ENCODE measurements at places on chromosomes 12 and 14.

DNA sequence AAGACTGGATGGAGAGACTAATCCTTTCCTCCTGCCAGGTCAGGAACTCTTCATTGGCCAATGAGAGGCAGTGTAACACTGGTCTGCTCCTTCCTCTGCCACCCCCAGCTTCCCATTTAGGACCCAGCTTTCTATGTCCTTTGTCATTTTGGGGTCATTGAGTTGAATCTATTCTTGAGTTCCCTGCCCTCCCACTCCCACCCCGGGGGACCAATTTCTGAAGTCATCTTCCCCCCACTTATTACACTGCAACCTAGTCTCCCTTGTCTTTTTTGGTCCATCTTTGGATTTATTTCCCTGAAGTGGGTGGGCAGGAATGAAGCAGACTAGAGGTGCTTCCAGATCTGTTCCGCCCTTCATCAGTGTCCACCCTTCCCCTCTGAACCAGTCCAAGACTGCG lies 7.6 kb upstream of the ITGA5 start:
- DNase-seq = no peak

GRCh38 chr14:76056128-76056527 lies 70.6 kb downstream of the IFT43 start:
- DNase-seq = peak; percentile 0

- DNase-seq = peak; percentile 64
Measured at GRCh38 chr14:49497725-49498348, 88.3 kb downstream of the RPS29 start.

DNA sequence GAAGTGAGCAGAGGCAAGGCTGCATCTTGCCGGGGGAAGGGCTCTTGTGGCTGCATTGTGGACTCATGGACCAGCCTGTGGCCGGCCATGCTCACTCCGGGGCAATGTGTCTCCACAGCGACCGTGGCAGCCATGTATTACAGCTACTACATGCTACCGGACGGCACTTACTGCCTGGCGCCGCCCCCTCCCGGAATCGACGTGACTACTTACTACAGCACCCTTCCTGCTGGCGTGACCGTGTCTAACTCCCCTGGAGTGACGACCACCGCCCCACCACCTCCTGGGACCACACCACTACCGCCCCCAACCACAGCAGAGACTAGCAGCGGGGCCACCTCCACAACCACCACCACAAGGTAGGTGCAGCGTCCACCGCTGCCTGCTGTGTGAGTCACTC lies 42.1 kb downstream of the SFSWAP start:
- DNase-seq = no peak

GRCh38 chr12:49404956-49405355 lies 37.7 kb downstream of the SPATS2 start:
- DNase-seq = no peak

DNA sequence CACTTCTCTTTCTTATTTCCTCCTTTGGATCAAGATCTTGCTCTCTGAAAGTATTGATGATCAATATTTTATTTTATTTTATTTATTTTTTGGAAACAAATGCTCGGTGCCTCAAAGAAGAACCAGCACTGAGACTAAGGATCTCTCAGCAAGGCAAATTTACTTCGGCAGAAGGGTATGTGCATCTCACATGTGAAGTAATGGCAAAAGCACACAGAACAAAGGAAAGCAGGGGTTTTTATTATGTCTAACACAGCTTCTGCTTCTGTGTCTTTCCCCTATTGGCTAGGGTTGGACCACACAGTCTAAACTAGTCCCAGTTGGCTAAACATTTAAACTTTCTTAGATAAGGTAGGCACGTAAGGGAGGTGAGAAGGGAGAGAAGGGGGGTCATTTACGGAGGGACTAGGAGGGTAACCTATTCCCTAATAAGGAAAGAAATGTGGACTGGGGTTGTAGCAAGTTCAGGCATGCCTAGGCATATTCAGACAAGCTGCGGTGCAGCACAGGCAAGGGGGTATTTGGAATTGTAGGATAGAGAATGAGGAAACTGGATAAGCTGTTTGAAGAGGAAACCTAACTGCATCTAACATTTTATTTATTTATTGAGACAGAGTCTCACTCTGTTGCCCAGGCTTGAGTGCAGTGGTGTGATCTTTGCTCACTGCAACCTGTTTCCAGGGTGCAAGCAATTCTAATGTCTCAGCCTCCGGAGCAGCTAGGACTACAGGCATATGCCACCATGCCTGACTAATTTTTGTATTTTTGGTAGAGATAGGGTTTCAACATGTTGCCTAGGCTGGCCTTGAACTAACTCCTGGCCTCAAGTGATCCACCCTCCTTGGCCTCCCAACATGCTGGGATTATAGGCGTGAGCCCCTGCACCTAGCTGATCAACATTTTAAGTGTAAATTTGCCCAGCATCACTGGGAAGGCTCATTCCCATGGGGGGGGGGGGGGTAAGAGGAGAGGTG lies 90.0 kb upstream of the EIF5 start:
- peak; percentile 54 for DNase-seq

DNA sequence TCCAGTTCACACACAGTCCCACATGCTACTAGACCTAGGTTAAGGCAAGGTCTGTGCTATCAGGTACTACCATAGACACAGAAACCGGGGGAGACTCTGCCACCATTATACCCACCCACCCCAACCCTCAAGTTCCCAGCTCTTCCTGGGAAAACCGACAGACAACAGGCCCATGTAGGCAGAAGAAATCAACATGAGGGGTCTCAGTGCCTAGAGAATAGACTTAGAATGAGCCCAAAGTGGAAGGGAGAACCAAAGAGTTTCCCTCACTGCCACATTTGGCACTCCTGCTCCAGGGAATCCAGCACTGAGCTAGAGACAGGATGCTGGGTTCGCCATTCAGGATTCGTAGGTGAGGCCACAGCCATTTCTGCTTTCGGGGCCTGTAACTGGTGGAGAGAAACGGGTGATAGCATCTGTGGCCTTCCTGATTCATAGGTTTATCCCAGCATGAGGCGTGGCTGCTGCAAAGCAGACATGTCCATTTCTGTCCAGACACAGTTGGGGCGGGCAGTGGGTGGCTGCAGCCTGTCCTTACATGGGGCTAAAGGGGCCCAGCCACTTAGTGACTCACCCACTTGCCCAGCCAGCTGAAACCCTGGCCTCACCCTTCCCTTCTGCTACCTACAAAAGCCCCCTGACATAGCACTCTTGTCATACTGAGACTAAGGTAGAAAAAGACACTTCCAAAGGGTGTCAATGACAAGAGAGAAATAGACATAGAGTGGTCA lies 69.4 kb downstream of the IRF2BPL start:
- peak; percentile 97 for DNase-seq

GRCh38 chr14:76977793-76978720 lies 50.5 kb downstream of the IRF2BPL start:
- no peak for DNase-seq

DNA sequence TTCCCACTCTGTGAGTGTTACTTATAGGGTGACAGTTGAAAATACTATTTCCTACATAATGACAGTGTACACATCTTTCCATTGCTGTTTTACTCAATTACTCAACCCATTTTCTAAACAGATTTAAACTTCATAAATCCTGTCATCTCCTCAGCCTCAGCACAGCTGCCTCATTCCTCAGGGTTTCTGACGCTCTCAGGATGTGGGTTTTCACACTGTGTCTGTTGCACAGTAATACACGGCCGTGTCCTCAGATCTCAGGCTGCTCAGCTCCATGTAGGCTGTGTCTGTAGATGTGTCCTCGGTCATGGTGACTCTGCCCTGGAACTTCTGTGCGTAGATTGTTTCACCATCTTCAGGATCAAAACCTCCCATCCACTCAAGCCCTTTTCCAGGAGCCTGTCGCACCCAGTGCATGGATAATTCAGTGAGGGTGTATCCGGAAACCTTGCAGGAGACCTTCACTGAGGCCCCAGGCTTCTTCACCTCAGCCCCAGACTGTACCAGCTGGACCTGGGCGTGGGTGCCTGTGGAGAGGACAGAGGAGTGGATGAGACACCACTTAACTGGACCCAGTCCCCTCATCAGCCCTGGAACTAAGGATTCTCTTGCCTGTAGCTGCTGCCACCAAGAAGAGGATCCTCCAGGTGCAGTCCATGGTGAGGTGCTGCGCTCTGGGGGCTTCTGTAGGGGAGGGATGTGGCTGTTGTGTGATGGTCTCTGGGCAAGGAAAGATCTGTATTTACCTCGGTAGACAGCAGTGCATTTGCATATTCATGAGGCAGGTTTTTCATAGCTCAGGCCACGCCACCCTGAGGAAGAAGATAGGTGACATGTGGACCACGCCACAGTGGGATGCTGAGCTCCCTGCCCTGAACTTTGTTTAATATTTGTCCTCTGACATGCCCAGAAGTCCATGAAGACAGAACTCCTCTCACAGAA lies 750.2 kb downstream of the TMEM121 start:
- no peak for DNase-seq

GRCh38 chr12:76545486-76545885 lies 14.1 kb downstream of the OSBPL8 start:
- no peak for DNase-seq

DNA sequence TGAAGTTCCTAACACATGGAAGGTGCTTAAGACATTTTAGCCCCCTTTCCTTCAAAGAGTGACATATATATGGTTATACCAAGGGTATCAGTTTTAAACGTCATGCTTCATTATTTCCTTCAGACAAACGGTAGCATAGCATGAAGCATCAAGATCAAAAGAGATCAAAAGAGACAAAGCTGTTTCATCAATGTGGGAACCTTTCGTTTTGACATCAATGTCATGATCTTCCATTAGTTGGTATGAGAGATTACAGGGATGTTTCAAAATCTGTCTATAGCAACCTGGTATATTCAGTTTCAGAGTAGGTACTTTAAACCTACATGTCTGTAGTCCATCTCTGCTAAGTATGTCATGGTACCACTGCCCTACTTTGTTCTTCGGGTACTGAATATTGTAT lies 28.3 kb downstream of the PUS7L start:
- no peak for DNase-seq

GRCh38 chr12:54134850-54135249 lies 53.9 kb downstream of the SMUG1 start:
- DNase-seq = no peak

- DNase-seq = no peak
Measured at GRCh38 chr14:91159906-91160305, 46.0 kb downstream of the DGLUCY start.

DNA sequence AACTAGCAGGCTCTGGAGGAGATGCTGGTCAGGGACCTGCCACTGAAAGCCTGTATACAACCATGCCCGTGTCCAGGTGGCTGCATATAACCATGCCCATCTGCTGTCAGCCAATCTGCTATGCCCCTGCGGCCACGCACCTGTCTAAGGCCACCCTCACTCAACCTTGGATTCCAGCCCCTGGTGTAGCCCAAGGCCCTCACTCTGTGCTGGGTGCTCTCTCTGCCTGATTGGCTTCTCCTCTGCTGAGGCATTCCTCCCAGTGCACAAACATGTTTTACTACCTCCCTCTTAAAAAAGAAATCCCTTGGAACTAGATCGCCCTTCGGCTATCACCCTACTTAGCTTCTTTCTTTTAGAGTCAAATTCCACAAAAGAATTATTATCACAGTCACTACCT lies 45.5 kb downstream of the ZFP36L1 start:
- DNase-seq = no peak

- DNase-seq = no peak
Measured at GRCh38 chr14:75333606-75334548, 55.2 kb downstream of the FOS start.

DNA sequence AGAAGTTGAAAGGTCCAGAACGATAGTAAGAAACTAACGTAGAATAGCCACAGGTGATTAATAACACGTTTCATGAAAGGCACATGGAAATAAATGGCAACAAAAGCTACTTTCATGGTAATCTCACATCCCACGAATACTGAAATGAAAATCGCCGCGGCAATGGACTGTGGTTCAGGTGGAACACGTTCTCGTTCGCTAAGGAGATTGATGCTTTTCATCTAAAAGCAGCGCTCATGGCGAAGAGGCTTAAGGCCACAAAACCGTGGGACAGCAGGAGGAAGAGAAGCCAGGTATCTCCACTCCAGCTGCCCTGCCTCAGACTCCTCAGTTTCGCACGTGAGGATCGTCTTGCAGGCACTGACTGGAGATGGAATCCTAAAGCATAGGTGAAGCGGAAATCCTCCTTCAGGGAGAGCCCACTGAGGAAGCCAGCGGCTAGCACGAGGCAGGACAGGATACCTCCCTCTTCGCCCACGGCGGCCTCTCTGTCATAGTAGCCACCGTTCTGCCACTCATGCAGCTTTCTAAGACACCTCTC lies 696 bp upstream of the GPHN start:
- DNase-seq = no peak

GRCh38 chr14:65054471-65055085 lies 47.7 kb downstream of the MAX start:
- no peak for DNase-seq

DNA sequence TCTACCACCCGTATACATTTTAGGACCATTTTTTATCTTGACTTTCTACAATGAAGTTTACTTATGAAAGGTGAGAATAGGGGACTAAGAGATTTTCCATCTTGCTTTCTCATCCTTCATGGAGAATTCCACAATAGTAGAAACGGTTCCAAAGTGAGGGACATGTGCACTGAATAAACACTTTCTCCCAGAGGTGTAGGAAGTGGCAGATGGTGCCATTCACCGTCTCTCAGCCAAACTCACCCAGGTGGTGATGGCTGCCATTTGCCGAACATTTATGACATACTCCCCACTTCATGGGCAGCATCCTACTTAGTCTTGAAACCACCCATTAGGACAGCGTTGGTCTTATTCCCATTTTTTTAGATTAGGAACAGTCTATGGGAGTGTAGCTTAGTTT lies 540.5 kb downstream of the DIO2 start:
- DNase-seq = no peak

GRCh38 chr12:102948941-102949352 lies 8.5 kb upstream of the ASCL1 start:
- no peak for DNase-seq

GRCh38 chr12:23569356-23569755 lies 380.1 kb downstream of the SOX5 start:
- DNase-seq = no peak

All from mammary epithelial cell (primary cell).